ENCODE measurements at places on chromosomes 6 and 20.
A peak's percentile ranks its signal among the peaks of the same experiment; 100 is the strongest.

DNA sequence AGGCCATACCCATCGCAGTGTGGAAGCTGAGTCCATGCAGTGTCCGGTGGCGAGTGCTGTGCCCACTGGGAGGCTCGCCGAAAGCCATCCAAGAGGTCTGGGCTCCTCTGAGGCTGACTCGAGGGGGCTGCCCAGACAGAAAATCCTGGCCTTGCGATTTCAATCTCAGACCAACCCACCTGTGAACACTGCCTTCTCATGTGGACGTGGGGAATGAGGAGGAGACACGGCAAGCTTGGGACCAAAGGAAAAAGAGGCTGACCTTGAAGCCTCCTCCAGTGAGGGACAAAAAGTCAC, 157.2 kb upstream of the AFDN start:
- no peak for DNase-seq

- DNase-seq, result no peak
Observed at GRCh38 chr6:1131285-1132079, 180.4 kb upstream of the FOXQ1 start.

DNA sequence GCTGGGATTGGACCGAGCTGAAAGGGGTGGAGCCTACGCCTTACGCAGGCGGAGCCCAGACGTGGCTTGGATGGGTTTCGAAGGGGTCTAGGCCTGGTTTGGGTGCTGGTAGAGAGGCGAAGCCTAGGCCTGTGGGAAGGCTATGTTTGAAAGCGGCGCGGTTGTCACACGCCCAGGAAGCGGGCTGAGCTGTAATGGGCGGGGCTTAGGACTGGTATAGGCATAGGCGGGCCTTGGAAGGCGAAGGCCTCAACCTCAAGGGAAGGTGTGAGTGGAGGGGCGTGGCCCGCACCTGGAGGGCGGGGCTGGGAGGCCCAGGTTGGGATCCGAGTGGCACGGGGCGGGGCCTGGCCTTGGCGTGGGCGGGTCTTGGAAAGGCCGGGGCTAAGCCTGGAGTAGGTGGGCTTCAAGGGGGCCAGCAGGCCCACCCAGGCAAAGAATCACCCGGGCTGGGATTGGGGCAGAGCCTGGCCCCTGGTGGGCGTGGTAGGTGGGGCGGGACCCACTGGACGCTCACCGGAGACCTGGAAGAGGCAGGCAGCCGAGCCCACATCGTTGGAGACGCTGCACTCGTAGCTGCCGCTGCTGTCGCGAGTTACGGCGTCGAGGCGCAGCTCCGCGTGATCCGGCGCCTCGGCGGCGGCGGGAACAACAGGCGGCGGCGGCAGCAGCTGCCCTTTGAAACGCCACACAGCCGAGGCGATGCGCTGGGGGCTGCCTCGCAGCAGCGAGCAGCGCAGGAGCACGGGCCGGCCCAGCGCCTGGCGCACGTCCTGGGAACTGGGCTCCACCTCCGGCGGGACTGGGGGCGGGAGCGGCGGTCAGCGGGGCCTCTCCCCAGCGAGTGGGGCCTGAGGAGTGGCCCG, 49.0 kb downstream of the MDGA1 start:
- DNase-seq, result no peak

DNA sequence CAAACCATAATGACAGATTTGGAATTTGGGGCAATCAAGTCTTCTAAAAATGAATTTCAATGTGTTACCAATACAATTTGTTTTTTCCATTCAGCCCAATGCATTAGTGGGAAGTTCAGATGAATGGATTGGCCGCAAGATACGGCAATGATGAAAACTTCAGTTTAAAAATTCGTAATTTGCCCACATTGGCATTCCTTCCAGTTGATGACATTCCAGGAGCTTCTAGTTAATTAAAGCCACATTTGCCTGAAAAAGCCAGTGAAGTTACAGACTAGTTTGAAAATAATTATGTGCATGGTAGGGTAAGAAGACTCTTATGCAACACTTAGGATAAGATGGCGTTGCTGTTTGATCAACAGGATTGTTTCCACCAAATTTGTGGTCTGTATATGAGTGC, 46.2 kb downstream of the NHLRC1 start:
- no peak for DNase-seq

- no peak for DNase-seq
Observed at GRCh38 chr20:35264755-35265154, 13.2 kb downstream of the MMP24OS start.

GRCh38 chr6:158565482-158566040, 5.7 kb downstream of the TMEM181 start:
- DNase-seq, result peak; percentile 49

GRCh38 chr20:40643891-40644290, 45.1 kb downstream of the MAFB start:
- no peak for DNase-seq

DNA sequence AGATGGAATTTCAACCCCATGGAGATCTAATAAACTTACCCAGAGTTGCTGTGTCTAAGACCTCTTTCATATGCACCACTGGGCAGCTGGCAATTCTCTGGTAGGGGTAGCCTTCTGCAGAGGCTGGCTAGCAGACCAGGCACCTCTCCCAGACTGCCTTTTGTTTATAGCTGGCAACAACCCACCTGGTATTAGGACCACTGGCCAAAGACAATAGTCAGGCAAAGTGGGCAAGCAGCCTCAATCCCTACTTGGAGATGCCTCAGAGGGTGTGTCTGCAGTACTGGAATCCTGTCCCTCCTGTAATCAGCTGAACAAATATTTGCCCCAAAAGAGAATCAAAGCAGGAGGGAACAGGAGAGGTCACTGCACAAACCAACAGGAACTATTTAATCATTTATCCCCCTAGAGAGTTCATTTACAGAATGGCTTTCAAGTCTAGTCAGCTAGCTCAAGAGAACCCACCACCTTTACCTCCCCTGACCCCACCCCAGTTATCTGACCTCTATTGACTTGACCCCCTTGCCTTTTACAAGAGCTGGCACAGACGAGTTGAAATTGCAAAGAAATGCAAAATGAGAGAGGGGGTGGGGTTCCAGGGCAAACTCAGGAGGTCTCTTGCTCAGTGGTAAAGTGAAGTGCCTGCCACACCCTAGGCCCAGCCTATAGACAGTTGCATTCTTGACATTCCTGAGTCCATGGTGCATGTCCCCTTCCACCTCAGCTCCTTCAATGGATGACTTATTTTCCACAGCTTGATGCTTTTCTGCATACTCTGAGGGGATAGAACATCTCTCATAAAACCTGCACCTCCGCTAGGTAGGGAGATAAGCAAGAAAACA, 2.8 kb downstream of the BCL2L1 start:
- DNase-seq, result no peak

- DNase-seq, result no peak
Observed at GRCh38 chr6:166927240-166927934, 29.0 kb downstream of the RNASET2 start.

GRCh38 chr6:156590482-156590881, 186.7 kb upstream of the ARID1B start:
- DNase-seq, result no peak

GRCh38 chr20:32570401-32571190, 14.5 kb downstream of the NOL4L start:
- no peak for DNase-seq

DNA sequence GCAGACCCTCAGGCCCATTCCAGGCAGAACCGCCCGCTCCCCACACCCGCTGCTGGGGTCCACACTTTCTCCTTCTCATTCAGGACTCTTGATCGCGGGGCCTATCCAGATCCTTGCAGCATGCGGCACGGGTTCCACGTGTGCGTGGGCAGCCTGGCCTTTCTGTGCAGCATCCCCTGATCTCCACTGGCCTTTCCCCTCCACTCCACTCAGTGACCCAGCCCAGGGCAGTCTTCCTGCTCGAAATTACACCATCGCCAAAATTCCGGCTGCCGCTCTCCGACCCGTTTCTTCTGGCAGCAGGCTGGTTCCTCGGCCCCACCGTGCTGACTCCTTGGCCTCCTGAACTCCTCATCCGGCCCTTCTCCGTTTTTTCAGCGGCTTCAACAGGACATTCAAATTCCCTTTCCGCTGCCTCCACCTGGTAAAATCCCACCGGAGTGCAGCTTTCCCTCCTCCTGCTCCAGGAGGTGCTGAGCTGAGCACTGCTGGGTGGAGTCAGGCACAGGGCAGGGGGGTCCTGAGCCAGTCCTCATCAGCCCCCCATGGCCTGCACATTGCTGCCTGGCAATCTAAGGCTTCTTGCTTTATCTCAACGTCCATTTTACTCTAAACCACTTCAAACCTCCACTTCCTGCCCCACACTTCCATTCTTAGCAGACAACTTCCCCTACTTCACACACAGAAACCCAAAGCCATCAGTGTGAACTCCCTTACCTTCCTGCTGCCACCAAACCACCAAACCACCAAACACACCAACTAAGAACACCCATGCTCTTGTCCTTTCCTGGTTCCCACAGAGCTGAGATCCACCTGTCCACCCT, 9.0 kb downstream of the SFT2D1 start:
- DNase-seq, result no peak

DNA sequence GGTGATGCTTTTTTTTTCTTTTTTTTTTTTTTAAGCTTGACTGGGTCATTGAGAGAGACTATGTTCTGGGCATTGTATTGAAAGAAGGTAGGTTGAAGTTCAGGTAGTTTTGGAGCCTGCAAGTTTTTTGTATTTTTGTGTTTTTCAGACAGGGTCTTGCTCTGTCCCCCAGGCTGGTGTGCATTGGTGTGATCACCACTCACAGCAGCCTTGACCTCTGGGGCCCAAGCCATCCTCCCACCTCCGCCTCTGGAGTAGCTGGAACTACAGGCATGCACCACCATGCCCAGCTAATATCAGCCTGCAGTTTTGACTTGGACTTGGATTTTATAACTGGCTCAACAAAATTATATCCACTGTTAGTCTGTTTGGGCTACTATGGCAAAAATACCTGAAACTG, 31.7 kb upstream of the TFAP2A start:
- no peak for DNase-seq

DNA sequence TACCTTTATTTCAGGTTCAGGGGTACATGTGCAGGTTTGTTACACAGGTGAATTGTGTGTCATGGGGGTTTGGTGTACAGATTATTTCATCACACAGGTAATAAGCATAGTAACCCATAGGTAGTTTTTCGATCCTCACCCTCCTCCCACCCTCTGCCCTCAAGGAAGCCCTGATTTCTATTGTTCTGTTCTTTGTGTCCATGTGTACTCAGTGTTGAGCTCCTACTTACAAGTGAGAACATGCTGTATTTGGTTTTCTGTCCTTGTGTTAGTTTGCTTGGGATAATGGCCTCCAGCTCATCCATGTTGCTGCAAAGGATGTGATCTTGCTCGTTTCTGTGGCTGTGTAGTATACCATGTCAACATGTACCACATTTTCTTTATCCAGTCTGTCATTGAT, 66.0 kb downstream of the STK4 start:
- DNase-seq, result no peak

GRCh38 chr20:13105864-13106457, 97.2 kb downstream of the SPTLC3 start:
- no peak for DNase-seq

DNA sequence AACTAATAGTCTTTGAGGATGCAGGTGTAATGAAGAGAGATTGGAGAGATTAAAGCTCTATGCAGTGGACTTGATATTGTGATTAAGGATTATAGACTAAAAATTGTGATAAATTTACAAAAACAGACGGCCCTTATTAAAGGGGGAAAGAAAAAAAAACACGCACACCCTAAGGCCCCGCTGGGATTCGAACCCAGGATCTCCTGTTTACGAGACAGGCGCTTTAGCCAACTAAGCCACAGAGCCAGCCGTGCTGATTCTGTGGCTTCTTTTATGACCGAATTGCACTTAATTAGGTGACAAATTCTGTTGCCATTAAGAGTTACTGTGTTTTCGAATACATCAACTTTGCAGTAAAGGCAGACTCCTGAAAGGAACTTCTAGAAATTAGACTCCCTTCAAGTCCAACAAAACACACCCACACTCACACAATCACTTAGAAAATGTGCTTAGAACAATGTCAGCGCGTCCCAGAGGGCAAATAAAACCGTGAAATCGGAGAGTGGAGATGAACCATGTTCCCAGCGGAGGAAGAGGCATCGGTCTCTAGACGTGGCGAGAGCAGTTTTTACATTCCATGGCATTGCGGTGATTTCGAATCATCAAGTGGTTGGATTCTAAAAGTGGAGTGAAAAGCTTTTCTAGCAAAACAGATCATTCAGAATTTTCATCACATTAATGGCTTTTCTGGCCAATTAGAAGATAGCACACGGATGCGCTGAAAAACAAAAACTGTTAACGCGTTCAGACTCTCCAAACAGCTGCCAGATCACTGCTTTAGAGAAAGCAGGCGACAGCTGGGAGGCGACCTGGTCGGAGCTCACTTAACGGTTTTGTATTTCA, 122.6 kb downstream of the GPX5 start:
- no peak for DNase-seq

DNA sequence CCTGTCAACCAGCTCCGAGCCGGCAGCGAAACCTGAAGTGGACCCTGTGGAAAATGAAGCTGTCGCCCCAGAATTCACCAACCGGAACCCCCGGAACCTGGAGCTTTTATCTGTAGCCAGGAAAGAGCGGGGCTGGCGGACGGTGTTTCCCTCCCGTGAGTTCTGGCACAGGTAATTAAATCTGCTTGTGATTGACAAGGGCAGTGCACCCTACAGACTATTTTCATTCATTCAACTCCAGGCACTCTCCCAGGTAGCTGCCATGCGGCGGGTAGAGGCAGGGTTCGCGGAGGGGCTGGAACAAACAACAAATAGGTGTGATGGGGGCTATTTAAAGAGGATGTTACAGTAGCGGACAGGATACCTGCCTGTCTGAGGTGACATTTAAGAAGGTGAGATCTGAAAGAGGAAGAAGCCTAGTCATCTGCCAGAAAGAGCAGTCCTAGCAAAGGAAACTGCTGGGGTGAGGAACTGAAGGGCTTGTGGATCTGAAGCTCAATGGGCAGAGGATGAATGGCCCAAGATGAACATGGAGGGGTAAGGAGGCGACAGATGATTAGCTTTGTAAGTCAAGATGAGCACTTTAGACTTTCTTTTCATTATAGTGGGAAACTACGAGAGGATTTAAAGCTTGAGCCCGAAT, 810 bp downstream of the MRPL18 start:
- DNase-seq, result no peak

DNA sequence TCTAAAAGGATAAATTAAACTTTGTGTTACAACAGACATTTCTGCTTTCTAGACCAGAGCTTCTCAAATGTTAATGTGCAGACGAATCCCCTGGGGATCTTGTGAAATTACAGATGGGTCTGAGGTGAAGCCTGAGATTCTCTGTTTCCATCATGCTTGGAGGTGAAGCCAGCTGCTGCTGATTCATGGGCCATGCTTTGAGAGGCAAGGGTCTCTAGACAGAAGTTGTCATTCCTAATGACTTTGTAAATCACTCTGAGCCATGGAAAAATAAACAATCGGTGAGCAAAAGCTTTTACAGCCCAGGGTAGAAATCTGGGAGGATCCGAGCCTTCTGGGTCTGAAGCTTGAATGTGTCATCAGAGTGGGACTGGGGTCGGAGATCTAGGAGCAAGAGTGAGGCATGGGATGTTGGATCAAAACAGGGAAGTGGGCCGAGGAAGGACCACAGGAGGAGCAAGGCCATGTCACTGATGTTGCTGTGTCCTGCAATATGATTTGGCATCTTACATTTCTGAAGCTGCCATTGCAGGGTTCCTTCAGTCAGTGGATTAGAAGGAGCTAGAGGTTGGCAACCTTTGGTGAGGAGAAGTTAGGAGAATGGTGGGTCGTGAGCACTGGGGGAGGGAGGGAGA, 77.3 kb downstream of the TRMT11 start:
- DNase-seq, result no peak

GRCh38 chr6:157459327-157459726, 78.3 kb downstream of the ZDHHC14 start:
- DNase-seq, result no peak

- DNase-seq, result no peak
Observed at GRCh38 chr20:34526466-34526865, 10.2 kb downstream of the DYNLRB1 start.

- no peak for DNase-seq
Observed at GRCh38 chr20:46767127-46767761, 57.8 kb downstream of the SLC2A10 start.

- DNase-seq, result no peak
Observed at GRCh38 chr6:46288835-46289234, 118.1 kb upstream of the ENPP5 start.

Data from coronary artery (tissue), 2 donors.